Stimulated activated CD4-positive, alpha-beta T cell treated with anti-CD3 and anti-CD28 coated beads, Interleukin-1b, Interleukin-23, amount 100 ng/mL, for 48 hours (primary cell): ENCODE measurements at places on chromosomes 12 and 14.

- DNase-seq: no peak
Measured at GRCh38 chr14:89625244-89625713, 208.2 kb upstream of the FOXN3 start.

GRCh38 chr12:46948936-46949545 lies 123.2 kb upstream of the SLC38A4 start:
- no peak for DNase-seq

DNA sequence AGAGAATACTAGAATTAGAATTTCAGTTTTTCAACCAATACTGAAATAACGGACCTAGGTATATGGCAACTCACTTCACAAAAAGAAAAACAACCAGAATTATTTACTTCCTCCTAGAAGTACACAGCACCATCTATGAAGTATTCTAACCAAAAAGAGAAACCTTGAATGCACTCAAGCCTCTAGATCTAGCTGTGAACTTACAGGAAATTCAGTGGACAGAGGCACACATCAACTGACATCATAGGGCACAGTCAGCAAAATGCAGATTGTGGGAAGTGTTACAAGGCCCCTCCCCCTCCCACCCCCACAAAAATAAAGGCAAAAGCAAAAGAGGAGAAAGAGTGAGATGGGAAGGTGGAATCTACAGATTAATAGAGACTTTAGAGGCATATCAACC lies 102.4 kb downstream of the TMTC1 start:
- DNase-seq: no peak

DNA sequence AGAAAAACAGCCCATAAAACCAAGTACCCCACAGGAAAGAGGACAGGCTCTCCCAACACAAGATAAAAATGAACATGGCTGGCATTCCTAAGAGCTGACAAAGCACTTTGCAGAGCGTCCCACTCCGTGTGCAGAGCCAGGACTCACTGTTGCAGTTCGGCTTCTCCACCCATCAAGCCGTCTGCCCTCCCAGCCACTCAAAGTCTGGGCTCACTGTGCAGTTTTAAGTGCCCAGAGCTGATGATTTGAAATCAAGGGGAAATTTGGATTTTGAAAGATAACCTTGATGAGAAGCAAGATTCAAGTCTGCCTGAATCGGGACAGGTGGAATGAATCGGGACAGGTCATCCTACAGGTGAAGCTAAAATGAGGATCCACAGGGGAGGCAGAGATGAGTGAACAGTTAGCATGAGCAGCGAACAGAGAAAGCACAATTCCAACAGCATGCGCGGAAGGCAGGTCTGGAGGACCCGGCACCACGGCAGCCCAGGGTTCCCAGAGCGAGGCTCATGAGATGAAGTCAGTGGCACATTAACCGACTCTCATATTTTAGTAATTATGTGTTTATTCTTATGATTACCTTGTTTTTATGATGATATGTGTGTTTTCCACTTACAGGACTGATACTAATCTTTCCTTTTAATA lies 39.8 kb upstream of the GPR68 start:
- DNase-seq: no peak
